ENCODE measurements at places on chromosomes 12 and 14. TPM values are rescaled to one million over a fixed set of nuclear protein-coding genes. Genes with fewer than 3 reads are reported as not detected.

The PTPN6 gene
- total RNA-seq: 115 TPM

GRCh38 chr14:103688906-103689902, 26.0 kb downstream of the XRCC3 start:
- DNase-seq: no peak

GRCh38 chr12:89433634-89434033, 81.3 kb upstream of the DUSP6 start:
- DNase-seq: no peak

- DNase-seq: no peak
Observed at GRCh38 chr12:59115526-59115925, 195.2 kb upstream of the LRIG3 start.

DNA sequence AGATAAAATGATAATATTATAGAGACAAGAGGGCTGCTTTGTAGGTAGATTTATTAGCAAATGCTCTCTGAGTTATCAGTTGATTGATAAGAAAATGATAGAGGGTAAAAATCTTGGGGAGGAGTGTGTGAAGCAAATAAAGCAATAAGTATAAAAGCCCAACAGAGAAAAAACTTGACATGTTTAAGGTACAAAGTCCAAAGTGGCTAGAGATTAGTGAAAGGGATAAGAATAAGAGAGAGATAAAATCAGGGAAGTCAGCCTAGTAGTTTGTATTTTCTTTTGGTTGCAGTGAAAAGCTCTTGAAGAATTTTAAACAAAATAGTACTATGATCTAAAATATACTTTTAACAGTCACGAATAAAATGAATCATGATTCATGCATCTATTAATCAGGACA, 246.2 kb upstream of the LRIG3 start:
- DNase-seq: no peak

DNA sequence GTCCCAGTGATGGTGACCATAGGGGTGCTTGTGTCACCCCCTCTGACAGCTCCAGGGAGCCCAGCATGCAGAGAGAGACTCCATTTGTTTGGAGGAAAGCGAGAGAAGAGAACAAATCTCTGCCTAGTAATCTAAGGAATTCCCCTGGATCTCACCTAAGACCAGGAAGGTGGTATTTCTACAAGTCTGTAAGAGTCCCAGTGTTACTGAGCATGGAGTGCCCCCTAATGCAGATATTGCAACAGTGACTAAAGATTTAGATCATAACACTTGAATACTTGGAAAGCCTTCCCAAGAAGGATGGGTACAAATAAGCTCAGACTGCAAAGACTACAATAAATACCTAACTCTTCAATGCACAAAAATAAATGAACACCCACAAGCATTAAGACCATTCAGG, 360.4 kb upstream of the GARIN6 start:
- DNase-seq: no peak

DNA sequence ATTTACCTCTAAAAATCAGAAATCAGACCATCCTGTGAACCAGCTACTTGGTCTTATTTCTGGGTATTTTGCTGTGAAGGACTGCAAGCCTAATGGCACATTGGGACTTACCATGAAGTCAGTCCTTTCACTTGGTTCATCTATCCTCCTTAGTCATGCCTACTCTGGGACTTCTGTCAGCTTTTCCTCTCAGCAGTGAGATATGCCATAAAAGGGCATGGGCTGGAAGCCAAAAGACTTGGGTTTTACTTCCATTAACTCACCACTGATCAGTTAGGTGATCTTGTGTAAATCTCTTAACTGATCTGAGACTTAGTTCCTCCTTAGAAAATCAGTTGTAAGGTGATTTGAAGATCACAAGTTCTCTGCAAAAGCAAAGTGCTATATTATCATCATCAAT, 116.5 kb downstream of the PAH start:
- no peak for DNase-seq

- no peak for DNase-seq
Observed at GRCh38 chr14:85580536-85581140, 50.7 kb downstream of the FLRT2 start.

DNA sequence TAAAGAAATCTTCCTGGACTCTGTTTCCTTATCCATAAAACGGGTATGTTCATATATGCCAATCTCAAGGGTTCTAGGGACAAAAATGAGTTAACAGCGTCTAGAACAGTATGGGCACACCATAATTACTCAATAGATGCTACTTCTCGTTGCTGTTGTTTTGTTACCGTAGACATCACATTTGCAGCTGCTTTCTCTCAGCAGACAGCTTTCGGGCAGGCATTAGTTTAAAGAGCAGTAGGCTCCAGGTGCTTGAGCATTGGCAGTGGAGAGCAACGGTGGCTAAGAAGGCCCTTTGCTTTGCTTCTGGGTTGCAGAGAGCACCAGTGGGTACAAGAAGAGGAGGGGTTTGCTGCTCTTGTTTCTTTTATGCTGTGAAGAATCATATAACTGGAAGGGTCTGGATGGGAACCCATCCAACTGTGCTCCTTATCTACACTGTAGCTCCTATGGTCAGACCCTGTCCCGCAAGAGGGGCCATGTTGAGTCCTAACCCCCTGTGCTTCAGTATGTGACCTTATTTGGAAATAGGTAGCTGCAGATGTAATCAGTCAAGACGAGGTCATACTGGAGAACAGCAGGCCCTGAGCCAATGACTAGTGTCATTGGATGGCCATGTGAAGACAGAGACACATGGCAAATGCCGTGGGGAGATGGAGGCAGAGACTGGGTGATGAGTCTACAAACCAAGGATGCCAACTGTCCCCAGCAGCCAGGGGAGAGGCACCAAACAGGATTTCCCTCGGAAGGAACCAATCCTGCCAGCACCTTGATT, 120.0 kb downstream of the RBM19 start:
- DNase-seq: no peak

The HNRNPC gene
- total RNA-seq: 576 TPM

The SLC5A8 gene
- not detected for total RNA-seq

DNA sequence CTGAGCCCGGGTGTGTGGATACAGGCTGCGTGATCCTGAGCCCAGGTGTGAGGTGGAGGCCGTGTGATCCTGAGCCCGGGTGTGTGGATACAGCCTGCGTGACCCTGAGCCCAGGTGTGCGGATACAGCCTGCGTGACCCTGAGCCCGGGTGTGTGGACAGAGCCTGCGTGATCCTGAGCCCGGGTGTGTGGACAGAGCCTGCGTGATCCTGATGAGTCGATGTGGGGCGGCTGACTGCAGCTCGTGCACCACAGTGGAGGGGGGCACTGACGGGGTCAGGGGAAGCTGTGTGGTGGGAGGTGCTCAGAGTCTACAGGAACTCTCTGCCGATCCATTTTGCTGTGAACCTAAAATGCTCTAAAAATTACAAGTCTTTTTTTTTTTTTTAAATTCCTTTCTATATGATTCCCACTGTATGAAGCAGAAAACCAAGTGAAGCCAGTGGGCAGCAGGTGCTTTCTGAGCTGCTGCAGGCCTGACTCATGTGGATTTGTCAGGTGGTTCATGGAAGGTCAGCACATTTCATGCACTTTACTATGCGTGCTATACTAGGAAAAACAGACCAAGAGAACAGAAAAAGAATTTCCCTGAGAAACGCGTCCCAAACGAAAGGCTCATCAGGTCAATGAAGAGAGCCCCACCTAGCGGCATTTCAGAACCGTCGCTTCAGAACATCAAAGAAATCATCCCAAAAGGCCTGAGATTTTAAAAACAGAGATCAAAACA, 19.3 kb downstream of the BRF1 start:
- DNase-seq: no peak

DNA sequence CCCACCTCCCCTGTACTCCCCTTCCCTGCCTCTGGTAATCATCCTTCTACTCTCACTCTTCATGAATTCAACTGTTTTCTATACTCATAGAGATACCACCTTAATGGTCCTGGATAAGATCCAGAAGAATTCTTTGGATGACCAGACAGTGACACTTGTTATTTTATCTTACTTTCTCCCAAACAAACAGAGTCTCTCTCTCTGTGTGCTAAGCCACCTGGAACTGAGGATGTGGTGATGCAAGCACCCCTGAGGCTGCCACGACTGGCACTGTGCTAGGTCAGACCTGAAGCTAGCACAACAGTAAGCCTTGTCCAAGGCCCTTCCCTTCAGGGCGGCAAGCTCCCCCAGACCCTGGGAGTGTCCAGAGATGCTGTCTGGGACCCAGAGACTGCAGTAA, 250.2 kb downstream of the C12orf50 start:
- DNase-seq: no peak

DNA sequence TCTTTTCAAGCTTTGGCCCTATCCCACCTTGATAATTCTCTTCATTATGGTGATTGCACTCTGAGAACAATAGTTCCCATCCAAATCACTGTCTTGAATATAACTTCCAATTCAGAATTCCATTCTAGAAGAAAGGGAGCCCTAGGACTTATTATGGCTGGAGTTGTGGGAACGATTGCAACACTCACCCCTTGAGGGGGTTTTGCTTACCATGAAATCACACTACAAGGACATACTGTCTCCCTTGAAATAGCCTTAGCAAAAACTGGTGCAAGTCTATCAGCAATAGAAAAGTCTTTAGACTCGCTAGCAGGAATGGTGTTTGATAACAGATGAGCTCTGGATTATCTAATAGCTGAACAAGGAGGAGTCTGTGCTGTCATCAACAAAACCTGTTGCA, 31.4 kb upstream of the OXA1L start:
- no peak for DNase-seq

The SLC6A13 gene
- total RNA-seq: 0.72 TPM

GRCh38 chr12:96419576-96420276, 19.5 kb upstream of the CDK17 start:
- DNase-seq: no peak

The TMPRSS12 gene
- total RNA-seq: not detected

The PLEKHD1 gene
- total RNA-seq: 0.99 TPM

- no peak for DNase-seq
Observed at GRCh38 chr12:19620222-19620621, 180.9 kb downstream of the AEBP2 start.

The TEX22 gene
- total RNA-seq: 0.60 TPM

The RILPL2 gene
- 9.6 TPM for total RNA-seq

GRCh38 chr12:115002434-115002833, 318.5 kb upstream of the TBX3 start:
- no peak for DNase-seq

GRCh38 chr14:30521899-30522736, 36.8 kb upstream of the G2E3 start:
- DNase-seq: no peak

DNA sequence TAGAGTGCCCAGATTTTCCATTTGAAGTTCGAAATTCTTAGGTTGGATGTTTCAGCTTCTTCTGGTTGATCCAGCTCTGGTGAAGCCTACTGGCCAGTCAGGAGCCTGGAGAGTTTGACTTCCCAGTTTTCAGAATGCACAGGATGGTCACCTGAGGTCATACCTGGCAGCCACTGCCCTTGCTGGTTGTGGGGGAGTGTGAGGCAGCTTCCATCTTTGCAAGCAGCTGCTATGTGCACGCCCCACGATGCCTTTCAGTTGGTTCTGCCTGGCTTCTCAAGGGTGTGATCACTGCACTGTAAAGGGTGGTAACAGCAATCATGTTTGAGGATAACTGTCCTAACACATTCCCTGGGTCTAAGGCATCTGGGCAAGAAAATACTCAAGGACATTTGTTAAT, 15.4 kb downstream of the CCDC92 start:
- DNase-seq: no peak

The ENDOU gene
- total RNA-seq: not detected

GRCh38 chr12:53995378-53996239, 4.4 kb upstream of the HOXC9 start:
- no peak for DNase-seq

The KRT74 gene
- not detected for total RNA-seq

The PPFIA2 gene
- not detected for total RNA-seq

GRCh38 chr14:96376093-96376492, 12.8 kb downstream of the GSKIP start:
- no peak for DNase-seq

The ACVRL1 gene
- total RNA-seq: not detected

The ASPG gene
- total RNA-seq: not detected

The TESPA1 gene
- total RNA-seq: 121 TPM

The DMAC2L gene
- 16.1 TPM for total RNA-seq

Measured in T-helper 17 cell (primary cell).